DND-41 (cell line): ENCODE measurements at places on chromosomes 2 and 18.
A peak's percentile ranks its signal among the peaks of the same experiment; 100 is the strongest.

- no peak for DNase-seq
These were observed 1319.7 kb upstream of the CRIM1 start for GRCh38 chr2:35035883-35036282.

DNA sequence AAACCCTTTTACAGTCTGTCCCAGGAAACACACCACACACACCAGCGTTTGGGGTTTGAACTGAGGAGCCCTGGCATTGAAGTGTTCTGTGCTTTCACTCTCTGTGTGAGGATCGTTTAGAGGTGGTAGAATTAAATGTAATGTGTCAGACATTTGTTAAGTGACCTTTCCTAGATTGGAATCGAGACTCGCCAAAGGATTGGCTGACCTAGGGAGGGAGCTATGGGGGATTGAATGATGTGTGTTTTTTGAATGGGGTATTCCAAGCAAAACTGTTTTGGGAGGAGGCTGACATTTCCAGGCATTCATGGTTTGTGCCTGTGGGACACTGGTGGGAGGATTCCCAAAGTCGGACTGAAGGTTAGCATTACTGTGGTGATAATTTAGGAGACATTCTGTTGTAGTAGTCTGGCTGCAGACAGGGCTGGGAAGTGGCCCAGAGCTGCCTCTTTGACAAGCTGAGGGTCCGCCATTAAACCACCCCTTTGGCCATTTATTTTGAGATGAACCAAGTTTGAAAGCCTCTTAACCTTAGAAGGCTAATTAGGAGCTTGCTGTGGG is 1.7 kb downstream of the MYO1B start:
- no peak for DNase-seq

GRCh38 chr18:6281874-6282273 is 132.8 kb downstream of the L3MBTL4 start:
- DNase-seq = no peak

GRCh38 chr2:10252661-10253060 is 50.0 kb upstream of the HPCAL1 start:
- no peak for DNase-seq

- no peak for DNase-seq
These were observed 317.6 kb downstream of the CTNNA2 start for GRCh38 chr2:79830501-79830900.

- no peak for DNase-seq
These were observed 17.7 kb upstream of the SERPINB2 start for GRCh38 chr18:63869851-63870250.

GRCh38 chr18:25962176-25962575 is 128.2 kb downstream of the SS18 start:
- no peak for DNase-seq

DNA sequence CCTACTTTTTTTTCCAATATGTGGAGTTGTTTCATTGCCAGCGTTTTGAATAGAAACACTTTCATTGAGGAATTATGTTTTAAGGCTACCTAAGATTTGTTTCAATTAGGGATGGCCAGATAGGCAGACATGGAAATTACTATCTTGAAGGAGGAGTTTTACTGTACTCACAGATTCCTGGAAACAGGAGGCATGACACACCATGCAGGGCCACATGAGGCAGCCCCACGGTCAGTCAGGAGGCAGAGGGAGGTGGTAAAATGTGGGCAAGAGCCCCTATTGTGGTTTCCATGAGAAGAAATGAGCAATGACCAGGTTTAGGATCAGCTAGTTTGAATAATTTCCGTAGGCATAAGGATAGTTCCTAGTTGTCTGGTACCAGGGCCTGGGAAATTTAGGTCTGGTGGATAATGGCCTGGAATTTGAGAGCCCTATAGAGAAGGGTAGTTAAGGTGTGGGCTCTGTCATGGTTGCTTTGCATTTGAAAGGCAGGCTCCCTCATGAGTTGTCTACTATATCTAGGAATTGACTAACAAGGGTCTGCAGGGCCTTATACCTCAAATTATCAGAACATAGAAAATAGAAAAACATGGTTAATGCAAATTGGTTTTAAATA is 360.0 kb upstream of the KCNJ3 start:
- DNase-seq = no peak

DNA sequence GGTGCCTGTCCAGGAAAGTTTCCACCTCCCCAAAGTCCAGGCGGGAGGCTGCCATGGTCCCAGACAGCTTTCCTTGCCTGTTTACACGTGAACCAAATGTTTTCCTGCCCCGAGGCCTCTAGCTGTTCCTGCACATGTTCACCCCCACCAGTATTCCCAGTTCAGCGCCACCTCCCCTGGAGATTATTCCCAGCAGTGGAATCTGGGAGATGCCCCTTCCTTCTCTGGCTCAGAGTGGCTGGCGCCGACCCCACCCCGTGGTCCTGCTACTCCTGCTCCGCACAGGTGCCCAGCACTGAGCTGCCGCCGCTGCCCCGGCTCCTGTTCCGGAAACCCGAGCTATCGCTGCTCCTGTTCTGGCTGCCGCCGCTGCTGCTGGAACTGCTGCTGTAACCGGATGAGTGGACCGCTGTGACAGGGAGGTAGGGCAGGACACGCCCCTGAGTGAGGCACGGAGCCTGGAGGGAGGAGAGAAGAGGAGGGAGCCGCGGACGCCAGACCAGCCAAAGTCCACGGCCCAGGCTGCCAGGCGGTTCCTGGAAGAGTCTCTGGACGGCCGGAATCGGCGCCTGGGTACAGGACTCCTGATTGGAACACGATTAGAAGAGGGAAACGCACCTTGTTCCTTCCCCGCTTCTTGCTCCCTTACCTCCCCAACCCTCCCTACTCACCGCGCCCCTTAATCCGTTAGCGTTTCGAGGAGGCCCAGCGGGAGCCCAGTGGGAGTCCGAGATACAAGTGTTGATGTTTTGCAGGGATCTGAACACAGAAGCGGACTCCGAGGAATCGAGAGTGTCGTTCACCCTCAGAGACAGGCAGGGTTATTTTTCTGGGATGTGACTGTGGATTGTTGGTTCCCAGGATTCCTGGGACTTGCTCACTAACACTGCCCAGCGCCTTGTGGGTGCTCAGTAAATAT is at the start of gene PDE11A:
TSS of gene PDE11A (minus strand) at position 395 of the 919 bp plus-strand sequence. CDS start at position 55, 340 bp downstream.
- DNase-seq = no peak

DNA sequence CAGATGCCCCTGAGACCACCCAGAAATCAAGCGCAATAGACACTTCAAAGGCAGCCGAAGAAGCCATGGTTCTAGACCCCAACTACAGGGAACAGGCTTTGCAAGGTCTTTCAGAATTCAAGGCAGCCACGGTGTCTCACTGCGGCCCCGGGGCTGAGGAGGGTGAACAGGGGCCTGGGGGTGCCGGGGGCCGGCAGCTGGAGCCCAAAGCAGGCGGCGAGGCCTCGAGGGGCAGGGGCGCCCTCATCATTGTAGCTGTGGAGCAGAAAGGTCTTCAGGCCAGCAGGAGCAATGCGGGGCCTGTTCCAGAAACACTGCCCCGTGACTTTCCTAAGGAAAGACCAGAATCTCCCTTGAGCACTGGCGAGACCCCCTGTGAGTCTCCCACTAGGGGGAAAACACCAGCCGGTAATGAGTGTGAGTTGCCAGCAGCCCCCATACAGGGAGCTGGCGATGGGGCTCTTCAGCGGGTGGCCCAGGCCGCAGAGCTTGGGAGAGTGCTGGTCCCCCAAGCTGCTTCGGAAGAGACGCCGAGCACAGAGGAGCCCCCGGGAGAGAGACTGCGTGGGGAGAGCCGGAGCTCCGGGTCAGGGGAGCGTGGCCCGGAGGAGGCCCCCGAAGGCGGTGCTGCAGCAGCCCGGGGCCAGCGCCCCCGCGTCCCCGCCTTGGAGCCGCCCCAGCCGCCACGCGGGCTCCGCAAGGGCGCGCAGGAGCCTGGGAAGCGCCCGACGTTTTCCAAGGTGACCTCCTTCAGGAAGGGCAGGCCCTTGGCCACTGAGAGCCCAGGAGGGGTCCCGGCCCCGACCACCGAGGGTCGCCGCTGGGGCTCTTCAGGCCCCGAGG is 79.1 kb downstream of the ARHGEF4 start:
- no peak for DNase-seq

DNA sequence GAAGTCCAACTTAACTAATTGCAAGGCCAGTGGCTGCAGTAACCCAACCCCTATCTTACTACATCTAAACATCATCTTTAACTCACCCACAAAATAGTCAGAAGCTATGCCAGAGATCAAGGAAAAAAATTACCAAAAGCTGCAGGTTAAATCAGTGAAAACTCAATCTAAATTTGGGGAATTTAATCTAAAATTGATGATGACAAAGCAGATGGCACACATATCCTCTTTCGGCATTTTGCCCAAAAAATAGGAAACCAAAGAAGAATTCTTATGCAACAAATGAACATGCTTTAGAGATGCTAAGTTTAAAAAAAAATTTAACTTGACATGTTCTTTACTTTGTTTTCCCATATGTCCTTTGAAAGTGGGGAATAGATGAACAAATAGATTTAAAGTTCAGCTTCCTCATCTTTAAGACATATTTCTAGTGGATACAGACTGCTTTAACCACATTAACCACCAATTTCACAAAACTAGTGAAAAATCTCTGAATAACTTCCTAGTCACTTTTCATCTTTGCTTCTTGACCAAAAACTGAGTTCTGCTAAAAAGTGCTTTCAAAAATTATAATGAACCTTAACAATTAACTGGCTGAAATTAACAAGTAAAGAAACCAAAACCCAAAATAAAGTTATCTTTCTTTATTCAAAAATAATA is 74.3 kb upstream of the CCDC150 start:
- DNase-seq = no peak

DNA sequence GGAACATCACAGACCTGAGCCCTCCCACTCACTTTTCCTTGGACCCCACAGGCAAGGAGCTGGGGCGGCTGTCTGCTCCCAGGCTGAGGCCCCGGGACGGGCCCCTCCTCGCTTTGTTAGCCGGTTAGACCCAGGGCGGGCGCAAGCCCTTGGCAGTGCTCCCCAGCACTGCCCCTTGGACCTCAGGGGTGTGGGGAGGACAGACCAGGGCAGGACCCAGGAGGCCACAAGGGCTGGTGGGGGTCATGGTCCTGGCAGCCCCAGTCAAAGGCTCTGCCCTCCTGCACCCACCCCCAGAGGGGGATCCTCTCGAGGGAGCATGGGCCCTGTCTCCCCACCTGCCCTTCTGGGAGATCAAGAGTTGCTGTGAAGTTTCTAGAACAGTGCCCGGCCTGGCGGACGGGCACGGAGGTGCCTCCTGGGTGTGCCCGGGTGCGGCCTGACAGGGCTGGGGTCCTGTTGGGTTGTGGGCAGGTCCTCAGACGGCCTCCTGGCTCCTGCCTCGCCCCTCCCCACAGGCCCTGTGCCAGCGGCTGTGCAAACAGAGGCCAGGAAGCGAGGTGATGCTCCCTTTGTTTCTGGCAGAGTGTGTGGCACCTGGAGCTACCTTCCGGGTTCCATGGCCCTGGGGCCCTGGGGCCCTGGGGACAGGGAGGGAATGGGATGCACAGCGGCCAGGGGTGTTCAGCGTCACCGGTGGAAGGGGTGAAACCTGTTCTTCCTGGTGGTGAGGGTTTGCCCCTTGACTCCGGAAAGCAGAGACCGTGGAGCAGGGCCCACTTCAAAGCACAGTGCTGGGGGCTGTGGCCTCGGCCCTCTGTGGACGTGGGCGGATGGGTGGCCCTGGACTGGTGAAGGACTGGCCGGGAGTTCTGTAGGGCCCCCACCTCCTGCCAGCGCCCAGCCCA is 2.9 kb upstream of the GAL3ST2 start:
- DNase-seq = peak; percentile 2

DNA sequence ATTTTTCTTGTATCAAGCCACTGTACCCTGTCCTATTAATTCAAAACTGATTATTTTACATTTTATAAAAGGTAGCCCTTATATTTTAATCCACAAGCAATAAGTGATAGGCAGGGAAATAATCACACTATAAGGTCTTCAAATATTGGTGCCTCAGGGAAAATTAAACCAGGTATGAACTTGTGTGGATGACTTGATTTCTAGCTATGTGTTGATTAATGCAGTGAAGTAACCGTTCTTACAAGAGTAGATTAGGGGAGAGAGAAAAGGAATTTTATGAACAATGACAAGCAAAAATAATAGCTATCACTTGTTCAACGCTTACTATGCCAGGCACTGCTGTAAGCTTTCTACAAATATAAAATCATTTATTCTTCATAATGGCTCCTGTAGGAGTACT is 199.6 kb downstream of the PTGR3 start:
- DNase-seq = no peak

DNA sequence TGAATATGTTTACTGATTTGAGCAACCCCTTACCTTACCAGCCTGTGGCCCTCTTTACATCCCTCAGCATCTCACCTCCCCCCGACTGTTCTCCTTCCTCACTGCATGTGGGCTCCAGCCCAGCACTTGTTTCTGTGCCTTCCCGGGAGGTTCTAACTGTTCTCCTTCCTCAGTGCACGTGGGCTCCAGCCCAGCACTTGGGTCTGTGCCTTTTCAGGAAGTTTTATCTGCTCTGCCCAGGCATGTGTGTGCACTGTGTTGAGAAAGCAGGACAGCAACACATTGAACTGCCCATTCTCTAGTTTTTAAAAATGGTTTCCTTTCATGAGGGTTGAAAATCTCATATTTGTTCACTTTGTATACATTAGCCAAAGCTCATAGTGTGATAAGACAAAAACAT is 158.4 kb downstream of the ATP9B start:
- no peak for DNase-seq

GRCh38 chr2:17476064-17476463 is 42.2 kb downstream of the RAD51AP2 start:
- DNase-seq = no peak

GRCh38 chr2:218381916-218382366 is at the start of gene SLC11A1:
TSS of gene SLC11A1 (plus strand) at chr2:218382273. CDS start at chr2:218382369, 96 bp downstream.
- no peak for DNase-seq

DNA sequence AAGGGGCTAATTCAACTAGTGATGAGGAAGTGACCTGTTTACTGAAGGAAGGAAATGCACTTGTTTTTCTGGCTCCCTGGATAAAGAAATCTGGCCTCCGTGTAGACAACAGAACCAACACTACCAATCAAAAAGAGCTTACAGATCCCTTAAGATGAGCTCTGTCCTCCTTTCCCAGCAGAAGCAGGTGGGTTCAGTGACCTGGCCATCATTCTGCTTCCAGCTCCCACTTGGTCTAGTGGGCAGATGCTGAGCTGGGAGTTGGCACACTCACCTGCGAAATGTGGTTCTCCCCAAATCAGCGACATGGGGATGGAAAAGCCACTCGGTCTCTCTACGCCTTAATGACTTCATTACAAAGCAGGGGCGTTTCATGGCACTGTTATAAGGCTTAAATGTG is 132.6 kb downstream of the AFF3 start:
- no peak for DNase-seq

DNA sequence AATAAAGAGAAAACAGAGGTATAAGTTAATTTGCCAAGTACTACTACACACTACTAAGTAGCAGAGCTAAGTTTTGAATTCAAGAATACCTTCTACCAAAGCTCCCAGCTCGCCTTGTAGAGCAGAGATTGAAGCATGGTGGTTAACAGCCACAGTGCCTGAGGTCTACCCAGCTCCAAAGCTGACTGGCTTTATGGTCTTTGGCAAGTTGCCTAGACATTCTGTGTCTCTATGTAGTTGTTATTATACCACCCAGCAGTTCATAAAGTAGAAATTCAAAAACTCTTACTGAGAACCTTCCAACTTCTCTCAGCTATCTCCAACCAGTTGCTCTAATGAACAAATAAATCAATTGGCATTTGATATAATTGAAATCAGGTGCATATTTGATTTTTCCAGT is 87.8 kb downstream of the PDE11A start:
- no peak for DNase-seq
